NCI-H524 (cell line): ENCODE measurements at places on chromosomes 12 and 14.

DNA sequence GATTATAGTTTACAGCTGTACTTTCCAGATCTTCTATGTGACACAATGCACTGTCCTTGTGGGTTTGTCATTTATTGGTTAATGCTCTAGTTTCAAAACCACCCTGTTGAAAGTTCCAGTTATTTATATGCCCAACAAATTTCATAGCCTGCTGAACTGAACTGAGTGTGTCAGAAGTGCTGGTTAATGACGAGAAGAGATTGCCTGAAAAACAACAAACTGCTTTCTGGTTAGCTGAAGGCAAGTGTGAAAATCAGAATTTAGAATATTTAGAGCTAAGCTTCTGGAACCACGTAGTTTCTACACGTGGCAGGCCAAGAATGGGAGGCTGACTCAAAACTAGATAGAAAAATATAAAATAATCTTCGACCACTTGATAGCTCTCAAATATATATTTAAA, 19.1 kb upstream of the RIN3 start:
- DNase-seq, result no peak

GRCh38 chr12:113987261-113988063, 21.3 kb upstream of the RBM19 start:
- no peak for DNase-seq

- peak; percentile 30 for DNase-seq
These were observed 14.5 kb upstream of the LLPH start for GRCh38 chr12:66144791-66145754.

DNA sequence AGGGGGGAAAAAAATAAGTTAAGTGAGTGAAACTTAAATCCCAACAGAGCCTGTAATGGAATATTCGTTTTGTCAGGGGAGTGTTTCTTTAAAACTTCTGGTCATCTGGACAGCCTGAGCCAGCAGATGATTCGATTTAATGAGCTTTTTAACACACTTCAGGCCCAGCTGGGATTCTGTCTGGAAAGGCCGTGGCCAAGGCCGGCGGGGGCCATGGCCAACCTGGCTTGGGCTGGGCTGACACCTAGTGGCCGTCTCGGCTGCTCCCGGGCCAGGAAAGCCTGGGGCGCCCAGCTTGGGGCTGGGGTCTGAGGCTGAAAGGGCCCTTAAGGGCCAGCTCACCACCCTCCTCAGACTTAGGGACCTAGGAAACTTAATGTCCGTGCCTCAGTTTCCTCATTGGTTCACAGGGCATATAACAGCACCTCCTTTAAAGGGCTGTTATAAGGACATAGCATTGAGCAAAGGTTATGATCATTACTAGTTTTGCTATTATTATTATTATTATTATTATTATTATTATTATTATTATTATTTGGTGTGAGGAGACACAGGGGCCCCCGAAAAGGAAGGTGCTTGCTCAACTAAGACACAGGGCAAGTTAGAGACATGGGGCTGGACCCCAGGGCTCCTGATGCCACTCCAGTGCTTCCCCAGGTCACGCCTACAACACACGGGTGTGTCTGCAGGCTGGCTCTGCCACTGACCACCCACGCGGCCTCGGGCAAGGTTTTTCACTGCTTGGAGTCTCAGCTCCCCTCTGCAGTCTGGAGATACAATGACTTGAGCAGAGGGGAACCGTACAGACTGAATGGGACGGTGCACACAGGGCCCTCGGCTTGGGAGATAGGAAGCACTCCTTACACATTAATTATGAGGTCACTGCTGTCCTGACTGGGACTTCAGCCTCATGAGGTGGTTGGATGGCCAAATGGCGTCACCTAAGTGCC, 84.0 kb downstream of the SYNE3 start:
- DNase-seq, result peak; percentile 95

DNA sequence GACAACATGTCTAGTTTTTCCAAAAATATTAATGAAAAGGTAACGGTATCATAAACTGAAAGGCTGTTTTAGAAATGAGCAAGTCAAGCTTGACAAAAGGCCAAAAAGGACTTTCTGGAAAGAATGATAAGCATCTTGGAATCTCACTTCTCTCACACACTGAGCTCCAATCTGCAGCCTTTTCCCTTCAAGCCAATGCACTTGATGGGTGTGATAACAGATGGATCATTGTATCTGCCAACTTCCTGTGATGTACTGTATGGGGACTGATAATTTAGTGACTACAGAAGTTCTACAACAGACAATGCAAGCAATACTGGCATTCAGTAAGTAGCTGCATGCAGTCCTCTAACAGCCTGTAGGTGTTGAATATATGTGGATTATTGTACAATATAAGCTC, 147.1 kb downstream of the MED13L start:
- no peak for DNase-seq

GRCh38 chr12:116490471-116490870, 68.7 kb upstream of the MAP1LC3B2 start:
- DNase-seq, result no peak

DNA sequence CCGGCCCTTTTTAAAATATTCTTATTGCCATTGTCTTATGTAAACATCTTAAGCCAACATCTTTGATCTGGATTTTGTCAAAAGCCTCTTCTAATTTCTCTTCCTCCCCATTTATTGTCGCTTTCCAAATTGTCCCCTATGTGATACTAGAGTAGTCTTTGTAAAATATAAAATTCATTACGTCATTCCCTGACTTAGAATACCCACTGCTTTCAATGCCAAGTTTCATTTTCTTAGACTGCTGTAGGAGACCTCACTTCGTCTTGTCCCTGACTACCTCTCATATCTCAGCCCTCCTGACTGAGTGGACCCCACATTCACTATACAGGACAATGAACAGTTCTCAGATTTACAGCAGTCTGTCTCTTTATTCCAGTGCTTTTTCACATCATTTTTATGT, 633.9 kb upstream of the LMO3 start:
- no peak for DNase-seq

DNA sequence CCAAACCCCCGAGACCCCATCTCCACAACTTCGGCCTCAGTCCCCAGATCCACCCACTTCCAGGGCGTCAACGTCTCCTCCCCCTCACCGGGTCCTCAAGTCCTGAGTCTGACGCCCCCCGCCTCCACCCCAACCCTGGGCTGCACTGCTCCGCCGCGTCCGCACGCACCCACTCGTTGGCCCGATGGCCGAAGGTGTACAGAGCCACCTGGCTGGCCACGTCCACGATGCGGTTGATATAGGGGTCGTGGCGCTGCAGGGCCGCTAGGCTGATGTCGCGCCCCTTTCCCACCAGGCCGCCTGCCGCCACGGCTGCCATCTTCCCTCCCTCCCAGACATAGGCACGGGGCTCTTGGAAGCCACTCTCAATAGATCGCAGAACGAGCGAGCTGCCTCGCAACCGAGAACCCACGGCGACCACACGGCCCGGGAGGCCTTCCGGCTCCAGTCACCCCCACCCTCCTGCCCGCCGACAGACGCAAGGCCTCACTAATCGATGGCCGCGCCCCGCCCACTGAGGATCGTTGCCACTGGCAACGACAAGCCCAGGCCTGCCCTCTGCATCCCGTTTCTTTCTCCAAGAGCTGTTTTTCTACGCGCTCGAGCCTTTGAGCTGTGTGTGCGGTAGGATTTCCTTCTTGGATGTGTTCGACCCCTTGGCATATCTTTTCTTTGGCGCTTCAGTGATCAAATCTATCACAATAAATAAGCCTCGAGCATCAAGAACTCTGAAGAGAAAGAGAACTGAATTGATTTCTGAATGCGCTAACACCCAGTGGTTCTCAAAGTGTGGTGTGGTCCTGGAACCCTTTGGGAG, at the start of gene DCP1B:
Gene DCP1B, minus strand, starts transcription at position 345 of the 817 bp plus-strand sequence. Its CDS starts 26 bp downstream, at position 319.
- DNase-seq, result peak; percentile 84

GRCh38 chr14:70771781-70772212, 37.5 kb downstream of the MAP3K9 start:
- no peak for DNase-seq

GRCh38 chr12:121673013-121673511, 3.6 kb upstream of the MORN3 start:
- DNase-seq, result peak; percentile 37

DNA sequence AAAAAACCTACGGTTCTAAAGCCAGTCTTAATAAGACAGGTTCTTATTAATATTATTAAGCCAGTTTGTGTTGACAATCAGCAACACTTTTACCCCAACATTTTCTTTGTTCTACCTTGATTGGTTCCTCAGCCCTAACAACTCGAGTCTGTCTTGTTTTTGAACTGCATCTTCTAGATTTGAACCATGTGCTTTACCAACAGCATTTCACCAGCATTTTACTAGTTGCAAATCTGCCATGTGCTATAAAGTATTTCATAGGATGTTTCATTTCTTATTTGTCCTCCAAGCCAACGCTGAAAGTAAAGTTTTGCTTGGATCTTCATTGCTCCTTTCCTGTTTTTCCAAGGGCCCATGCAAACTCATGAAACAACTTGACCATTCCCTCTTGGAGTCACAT, 133.4 kb downstream of the ST8SIA1 start:
- DNase-seq, result no peak

GRCh38 chr12:32296567-32296966, 102.8 kb upstream of the FGD4 start:
- peak; percentile 18 for DNase-seq

GRCh38 chr12:68954811-68955210, 21.8 kb upstream of the CPM start:
- no peak for DNase-seq

DNA sequence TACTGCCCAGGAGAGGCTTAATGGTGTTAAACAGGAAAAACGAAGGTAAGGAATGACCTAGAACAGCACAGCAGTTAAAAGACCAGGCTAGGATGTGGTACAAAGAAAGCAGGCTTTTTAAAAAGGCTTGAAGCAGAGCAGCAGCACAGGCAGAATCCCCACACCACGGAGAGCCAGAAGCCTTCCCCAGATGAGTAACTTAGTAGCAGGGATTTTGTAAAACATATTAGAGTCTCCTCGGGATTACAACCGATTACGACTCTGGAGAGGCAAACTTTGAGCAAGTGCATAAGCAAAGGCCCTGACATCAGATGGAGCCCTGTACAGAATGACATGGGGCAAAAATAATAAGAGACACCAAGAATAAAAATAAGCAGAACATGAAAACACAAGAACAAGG, 37.1 kb upstream of the DHRS4 start:
- no peak for DNase-seq

DNA sequence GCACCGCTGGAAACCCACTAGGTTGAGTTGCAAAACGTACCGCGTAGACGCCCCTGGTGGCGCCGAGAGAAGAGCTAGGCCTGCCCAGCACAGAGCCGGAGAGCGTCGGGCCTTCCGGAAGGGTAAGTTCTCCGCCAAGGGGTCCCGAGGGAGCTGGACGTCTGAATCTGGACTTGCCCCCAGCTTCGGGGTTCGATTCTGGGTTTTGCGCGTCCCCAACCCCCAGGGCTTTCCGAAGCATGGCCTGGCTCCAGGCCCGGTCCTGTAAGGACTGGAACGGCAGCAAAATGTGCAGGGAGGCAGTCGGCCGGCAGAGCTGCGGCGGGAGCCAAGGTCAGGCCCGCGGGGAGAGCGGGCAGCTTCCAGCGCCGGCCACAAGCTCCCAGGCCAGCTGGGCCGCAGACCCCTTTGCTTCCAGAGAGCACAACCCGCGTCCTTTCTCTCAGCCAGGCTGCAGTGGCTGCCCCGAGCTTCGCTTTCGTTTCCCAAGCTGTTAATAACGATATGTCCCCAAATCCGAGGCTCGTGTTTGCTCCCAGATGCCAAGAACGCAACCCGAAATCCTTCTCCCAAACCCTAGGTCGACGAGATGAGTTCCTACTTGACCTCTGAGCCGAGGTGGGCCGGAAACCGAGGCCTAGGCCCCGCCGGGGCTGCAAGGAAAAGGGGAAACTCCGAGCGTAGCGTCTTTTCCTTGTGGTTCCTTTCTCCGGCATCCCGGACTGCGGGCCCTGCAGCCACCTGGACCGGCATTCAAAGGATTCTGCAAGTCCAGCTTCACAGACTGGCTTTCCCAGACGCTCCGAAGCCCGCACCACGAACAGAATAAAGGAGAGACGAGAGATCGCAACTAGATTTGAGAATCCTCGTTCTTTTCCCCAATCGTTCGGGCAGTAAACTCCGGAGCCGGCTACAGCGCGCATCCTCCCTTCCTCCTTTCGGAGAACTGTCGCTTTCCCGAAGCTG, 3.2 kb upstream of the TBX5 start:
- no peak for DNase-seq

DNA sequence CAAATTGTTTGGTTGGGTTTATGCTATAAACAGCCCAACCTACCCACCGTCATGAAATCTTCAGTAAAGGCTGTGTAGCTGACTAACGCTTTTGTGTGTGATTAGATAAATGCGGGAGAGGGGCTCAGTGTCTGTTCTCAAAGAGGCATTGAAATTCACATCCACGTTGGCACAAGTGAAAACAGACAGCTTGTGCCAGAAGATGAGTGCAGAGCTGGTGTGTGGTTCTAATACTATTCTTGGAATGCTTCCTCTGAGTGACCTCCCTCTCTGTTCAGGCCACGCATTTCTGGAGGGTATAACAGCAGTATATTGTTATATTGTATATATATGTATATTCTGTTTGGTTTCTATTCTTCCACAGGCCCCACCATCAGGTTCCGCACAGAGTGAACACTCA, 263.8 kb downstream of the APAF1 start:
- DNase-seq, result no peak

- DNase-seq, result peak; percentile 16
These were observed 4.0 kb upstream of the KCNH3 start for GRCh38 chr12:49534731-49535278.

- DNase-seq, result no peak
These were observed 96.6 kb downstream of the SPTSSA start for GRCh38 chr14:34365309-34365915.

DNA sequence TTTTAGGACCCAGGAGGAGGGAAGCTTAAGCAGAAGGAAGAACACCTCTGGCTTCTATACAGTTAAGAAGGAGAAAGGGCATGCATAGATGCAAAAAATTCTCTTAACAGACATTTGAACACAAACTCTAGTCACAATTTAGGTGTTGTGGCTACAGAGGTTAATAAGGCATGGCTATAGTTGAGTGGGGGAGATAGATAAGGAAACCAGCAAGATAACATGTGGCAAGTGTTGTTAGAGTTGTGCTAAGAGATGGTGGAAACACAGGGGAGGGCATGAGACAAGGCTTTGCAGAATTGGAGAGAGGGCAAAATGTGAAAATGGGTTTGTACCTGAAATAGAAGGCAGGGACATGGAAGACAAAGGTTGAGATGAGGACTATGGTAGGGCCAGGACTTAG, 88.9 kb downstream of the MSRB3 start:
- no peak for DNase-seq

- no peak for DNase-seq
These were observed 47.5 kb downstream of the NOS1 start for GRCh38 chr12:117313926-117314325.

DNA sequence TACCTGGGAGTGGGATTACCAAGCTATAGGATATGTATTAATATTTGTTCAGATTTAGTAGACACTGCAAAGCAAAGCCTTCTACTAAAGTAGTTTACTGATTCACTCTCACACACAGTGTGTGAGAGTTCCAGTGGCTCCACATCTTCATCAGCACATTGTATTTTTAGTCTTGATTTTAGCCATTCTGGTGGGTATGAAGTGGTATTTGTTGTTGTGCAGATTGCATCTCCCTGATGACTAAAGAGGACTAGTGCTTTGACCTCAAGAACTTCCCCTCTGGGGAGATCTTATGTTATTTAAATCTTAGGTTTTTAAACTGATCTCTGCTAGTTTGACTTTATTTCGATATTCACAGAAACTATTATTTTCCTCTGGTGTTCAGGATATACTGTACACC, 479.7 kb upstream of the RGS6 start:
- no peak for DNase-seq
